ENCODE measurements at places on chromosomes 6 and 20. TPM values are rescaled to one million over a fixed set of nuclear protein-coding genes. Genes with fewer than 3 reads are reported as not detected.

GRCh38 chr6:93785694-93786030, 366.3 kb upstream of the EPHA7 start:
- no peak overlapping the region for H3K27ac ChIP-seq
- no peaks in the 10 kb centered on the region for H3K27me3 ChIP-seq
- H3K4me1 ChIP-seq, result no peaks in the 10 kb centered on the region
- H3K4me3 ChIP-seq, result no peak overlapping the region
- no peak for DNase-seq
- H3K36me3 ChIP-seq, result no peaks in the 10 kb centered on the region

DNA sequence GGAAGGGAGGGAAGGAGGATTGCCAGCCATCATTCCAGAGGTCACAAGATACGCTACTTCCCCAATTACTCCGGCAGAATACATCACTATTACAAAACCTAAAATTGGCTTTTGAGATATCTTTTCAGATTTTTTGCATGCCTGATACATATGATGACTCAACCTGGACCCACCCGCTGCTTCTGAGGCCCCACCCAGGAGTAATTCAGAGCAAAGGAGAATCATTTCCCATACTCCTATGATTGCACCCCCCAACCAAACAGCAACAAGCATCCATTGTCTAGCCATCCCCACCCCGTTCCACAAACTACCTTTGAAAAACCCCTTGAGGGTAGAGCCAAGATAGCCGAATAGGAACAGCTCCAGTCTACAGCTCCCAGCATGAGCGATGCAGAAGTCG, 163.5 kb upstream of the GJE1 start:
- H3K36me3 ChIP-seq, result no peaks in the 10 kb centered on the region
- no peak for DNase-seq
- no peak overlapping the region for H3K4me3 ChIP-seq
- H3K27me3 ChIP-seq, result no peaks in the 10 kb centered on the region

- no peaks in the 10 kb centered on the region for H3K4me1 ChIP-seq
- no peak for DNase-seq
- no peaks in the 10 kb centered on the region for H3K27me3 ChIP-seq
- no peak overlapping the region for H3K27ac ChIP-seq
- no peaks in the 10 kb centered on the region for H3K36me3 ChIP-seq
- no peak overlapping the region for H3K4me3 ChIP-seq
These were observed 10.1 kb downstream of the CRISP1 start for GRCh38 chr6:49856282-49856681.

GRCh38 chr6:139323511-139324300, 31.9 kb upstream of the TXLNB start:
- peak; percentile 74 for DNase-seq
- H3K36me3 ChIP-seq, result no peaks in the 10 kb centered on the region
- H3K27ac ChIP-seq, result peak overlapping the region; percentile 30
- no peaks in the 10 kb centered on the region for H3K4me1 ChIP-seq
- H3K4me3 ChIP-seq, result no peak overlapping the region

DNA sequence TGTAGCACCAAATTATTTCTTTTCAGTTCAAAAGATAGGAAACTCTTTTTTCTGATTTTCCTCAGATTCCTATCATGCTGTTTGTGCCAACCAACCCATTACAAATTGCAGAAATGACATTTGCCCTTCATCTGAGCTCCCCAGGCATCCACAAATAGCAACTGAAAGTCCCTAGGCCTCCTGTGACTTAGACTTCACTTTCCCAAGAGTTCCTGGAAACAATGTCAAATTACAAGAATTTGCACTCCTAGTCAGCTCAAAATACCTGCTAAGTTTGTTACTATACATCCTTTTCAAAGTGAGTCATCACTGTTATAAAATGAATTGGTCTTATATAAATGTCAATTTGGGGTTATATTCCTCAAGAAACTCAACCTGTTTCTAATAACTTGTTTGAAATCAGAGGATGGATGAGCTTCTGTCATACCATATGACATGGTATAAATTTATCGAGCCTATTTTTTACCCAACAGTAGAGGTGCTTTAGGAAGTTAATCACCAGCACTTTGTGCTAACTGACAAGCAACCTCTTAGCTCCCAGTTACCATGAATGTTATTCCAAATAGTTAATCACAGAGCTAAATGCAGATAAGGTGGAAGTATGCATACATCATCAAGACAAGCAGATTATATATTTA, 256.5 kb downstream of the HACE1 start:
- no peak for DNase-seq
- no peak overlapping the region for H3K27ac ChIP-seq
- no peak overlapping the region for H3K4me3 ChIP-seq
- H3K27me3 ChIP-seq, result no peaks in the 10 kb centered on the region

- H3K27me3 ChIP-seq, result no peaks in the 10 kb centered on the region
- DNase-seq, result no peak
- no peak overlapping the region for H3K27ac ChIP-seq
- no peaks in the 10 kb centered on the region for H3K36me3 ChIP-seq
- H3K4me1 ChIP-seq, result no peaks in the 10 kb centered on the region
- no peak overlapping the region for H3K4me3 ChIP-seq
These were observed 8.2 kb downstream of the ATP9A start for GRCh38 chr20:51759769-51760510.

DNA sequence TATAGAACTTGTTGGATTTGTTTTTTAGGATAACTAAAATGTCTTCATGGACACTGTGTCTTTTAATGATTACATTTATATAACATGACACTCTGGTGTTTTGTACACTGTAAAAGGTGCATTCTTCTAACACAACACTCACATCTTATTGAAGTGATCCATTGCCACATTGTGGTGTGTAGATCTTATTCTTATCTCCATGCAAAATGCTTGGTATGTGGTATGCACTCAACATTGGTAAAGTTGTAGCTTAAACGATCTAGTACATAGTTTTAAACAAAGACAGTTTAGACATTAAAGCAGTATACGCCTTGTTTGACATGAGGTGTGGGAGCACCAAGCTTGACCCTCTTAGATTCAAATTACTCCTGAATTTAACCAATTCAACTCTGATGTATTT, 84.7 kb downstream of the SASH1 start:
- H3K4me3 ChIP-seq, result no peak overlapping the region
- H3K4me1 ChIP-seq, result no peaks in the 10 kb centered on the region
- no peak overlapping the region for H3K27ac ChIP-seq

DNA sequence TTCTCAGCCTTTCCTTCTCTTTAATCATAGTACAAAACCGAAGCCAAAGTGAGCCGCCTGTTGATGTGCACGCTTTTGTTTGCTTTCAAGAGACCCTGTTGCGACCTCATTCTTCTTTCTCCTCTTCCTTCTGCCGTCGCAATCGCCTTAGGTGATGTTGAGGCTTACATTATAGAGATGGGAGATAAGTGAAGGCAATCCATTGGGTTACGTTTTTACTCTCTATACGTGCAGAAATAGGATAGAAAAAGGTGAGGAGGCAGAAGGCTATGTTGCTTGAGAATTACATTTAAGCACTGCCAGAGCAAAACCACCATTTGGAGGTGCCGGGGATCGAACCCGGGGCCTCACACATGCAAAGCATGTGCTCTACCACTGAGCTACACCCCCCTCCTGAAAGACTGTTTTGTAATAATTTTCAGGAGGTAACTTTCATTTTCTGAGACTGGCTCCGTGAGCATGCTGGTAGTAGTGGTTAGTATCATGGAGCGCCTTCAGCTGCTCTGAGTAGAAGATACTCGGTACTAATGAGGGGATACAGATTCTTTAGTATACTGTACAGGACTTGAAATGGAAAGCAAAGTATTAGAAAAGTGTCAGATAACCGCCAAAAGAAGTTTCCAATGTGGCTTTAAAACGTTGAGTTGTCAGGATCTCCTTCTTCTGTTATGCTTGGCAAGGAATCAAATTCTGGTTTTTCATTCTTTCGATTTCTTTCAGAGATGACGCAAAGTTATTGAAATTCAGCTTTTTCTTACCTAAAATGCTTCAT, 165.6 kb downstream of the TRIM27 start:
- no peak overlapping the region for H3K4me3 ChIP-seq
- H3K36me3 ChIP-seq, result no peaks in the 10 kb centered on the region
- DNase-seq, result no peak
- no peaks in the 10 kb centered on the region for H3K4me1 ChIP-seq
- H3K27ac ChIP-seq, result no peak overlapping the region
- no peaks in the 10 kb centered on the region for H3K27me3 ChIP-seq

DNA sequence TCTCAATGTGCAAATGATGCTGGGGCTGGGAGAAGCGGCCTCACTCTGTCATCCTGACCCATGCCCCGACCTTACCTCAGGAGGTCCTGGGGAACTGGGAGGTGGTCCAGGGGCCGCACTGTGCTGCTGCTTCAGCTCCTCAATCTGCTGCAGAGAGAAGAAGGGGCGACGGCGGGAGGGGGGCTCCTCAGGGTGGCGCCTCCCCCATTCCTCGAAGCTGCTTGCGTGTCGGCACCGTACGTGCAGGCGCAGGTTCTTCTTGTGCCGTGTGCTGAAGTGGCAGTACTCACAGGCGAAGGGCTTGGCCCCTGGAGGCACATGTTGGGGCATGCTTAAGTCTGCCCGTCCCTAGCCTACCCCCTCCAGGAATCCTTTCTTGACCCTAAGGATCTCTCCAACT, 12.9 kb downstream of the ZNF335 start:
- no peak overlapping the region for H3K27ac ChIP-seq
- H3K27me3 ChIP-seq, result no peaks in the 10 kb centered on the region
- H3K4me3 ChIP-seq, result no peak overlapping the region
- peaks cover 31% of the 10 kb centered on the region for H3K36me3 ChIP-seq
- DNase-seq, result no peak

GRCh38 chr6:28983838-28984237, 21.3 kb downstream of the ZNF311 start:
- no peaks in the 10 kb centered on the region for H3K36me3 ChIP-seq
- no peak for DNase-seq
- H3K27ac ChIP-seq, result no peak overlapping the region

- no peaks in the 10 kb centered on the region for H3K27me3 ChIP-seq
- DNase-seq, result peak; percentile 84
- H3K36me3 ChIP-seq, result no peaks in the 10 kb centered on the region
- no peak overlapping the region for H3K27ac ChIP-seq
- peaks cover 5% of the 10 kb centered on the region for H3K4me1 ChIP-seq
These were observed 197.6 kb upstream of the SASH1 start for GRCh38 chr6:148144917-148145521.

- no peak overlapping the region for H3K4me3 ChIP-seq
- H3K27ac ChIP-seq, result no peak overlapping the region
- H3K4me1 ChIP-seq, result peaks cover 8% of the 10 kb centered on the region
- no peaks in the 10 kb centered on the region for H3K27me3 ChIP-seq
- no peak for DNase-seq
These were observed 1.1 kb downstream of the ATP6V1G2 start for GRCh38 chr6:31545291-31545690.

- H3K4me1 ChIP-seq, result no peaks in the 10 kb centered on the region
- no peaks in the 10 kb centered on the region for H3K27me3 ChIP-seq
- H3K4me3 ChIP-seq, result no peak overlapping the region
- no peaks in the 10 kb centered on the region for H3K36me3 ChIP-seq
- H3K27ac ChIP-seq, result no peak overlapping the region
These were observed 217.2 kb upstream of the ZNF217 start for GRCh38 chr20:53810661-53811355.

DNA sequence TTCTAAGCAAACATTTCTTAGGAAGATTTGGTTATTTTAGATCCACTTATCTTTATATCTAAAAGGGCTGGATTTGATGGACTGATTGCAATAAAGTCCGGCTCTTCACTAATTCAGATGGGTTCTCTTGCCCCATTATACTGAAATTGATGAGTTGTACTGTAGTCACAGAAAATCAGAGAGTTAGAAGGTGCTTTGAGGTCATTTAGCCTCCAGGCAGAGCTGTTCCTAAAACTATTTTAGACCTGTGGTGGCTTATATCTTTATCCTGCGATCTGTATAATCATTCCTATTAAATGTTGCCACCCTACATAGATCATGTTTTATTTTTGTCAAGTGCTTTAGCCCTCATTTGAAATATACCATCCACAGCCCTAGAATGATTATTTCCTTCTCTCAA, 61.3 kb upstream of the ATXN1 start:
- H3K27ac ChIP-seq, result no peak overlapping the region
- H3K36me3 ChIP-seq, result no peaks in the 10 kb centered on the region
- no peaks in the 10 kb centered on the region for H3K4me1 ChIP-seq
- no peak overlapping the region for H3K4me3 ChIP-seq
- DNase-seq, result no peak
- no peaks in the 10 kb centered on the region for H3K27me3 ChIP-seq

DNA sequence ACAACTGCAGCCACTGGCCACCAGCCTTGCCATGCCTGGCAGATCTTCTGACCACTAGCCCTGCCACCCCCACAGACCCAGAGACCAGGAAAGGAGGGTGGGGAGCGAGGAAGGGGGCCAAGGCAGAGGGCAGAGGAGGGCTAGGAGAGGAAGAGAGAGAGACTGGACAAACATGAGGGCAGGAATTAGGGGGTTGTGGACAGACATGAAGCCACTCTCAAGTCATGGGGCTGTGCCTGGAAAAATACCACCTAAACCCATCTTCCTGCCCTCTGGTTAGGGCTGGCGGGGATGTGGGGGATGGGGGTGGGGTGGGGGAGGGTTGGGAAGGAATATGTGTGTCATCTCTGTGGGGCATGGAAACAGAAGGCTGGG, 1.4 kb upstream of the SLC29A1 start:
- no peaks in the 10 kb centered on the region for H3K36me3 ChIP-seq
- H3K4me3 ChIP-seq, result no peak overlapping the region
- no peak overlapping the region for H3K27ac ChIP-seq

IYD gene
- total RNA-seq, result 10.4 TPM

NRSN1 gene
- total RNA-seq, result not detected

DEFB125 gene
- not detected for total RNA-seq
